K562 (cell line): ENCODE measurements at places on chromosomes 4 and X.
A peak's percentile ranks its signal among the peaks of the same experiment; 100 is the strongest.

GRCh38 chr4:163548481-163549243 is 54.2 kb downstream of the TMA16 start:
- DNase-seq, result peak; percentile 49

DNA sequence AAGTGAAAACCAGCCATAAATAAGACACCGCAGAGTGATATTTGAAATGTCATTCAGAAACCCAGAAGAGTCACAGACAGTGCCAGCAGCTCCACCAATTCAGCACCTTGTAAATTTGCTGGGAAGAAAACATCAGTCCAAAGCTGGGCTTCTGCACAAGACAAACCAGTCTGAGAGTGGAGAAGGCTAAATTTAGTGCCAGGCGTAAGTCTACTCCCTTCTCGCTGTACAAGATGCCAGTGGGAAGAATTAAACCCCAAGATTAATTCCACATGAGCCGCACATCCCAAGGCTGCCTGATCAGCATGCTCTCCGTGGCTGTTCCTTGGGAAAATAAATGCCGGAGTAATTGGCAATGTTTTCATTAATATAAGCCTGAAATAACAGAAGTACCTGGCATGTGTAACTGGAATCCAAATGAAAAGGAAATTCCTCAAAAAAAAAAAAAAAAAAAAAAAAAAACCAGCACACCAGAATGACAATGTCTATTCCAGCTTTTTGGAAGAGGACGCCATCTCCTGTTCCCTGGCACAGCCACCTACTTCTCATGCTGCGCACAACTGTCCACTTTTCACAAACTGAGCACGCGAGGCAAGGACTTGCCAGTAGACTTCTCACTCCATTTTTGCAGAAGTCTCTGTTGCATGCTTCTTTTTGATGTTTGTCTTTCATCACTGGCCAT is 95.5 kb downstream of the NSUN7 start:
- no peak for DNase-seq

DNA sequence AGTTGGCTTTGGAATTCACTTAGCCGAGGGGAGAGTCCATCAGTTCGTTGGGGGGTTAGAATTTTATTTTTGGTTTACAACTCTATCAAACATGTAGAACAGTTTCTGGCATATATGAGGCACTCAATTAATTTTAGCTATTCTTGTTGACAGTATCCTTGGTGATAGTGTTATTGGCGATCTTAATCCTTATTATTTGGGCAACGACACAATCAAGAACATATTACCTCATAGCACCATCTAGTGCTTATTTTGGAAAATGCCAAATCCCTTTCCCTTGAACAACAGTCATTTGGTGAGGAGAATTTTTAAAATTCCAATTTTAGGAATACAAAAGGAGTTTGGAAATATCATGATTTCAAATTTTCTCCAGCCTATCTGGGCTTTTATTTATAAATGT is 17.9 kb upstream of the PGRMC1 start:
- peak; percentile 8 for DNase-seq

GRCh38 chrX:132333351-132333750 is 114.1 kb upstream of the RAP2C start:
- DNase-seq, result no peak

GRCh38 chrX:30973784-30974427 is 84.9 kb upstream of the TAB3 start:
- peak; percentile 15 for DNase-seq

DNA sequence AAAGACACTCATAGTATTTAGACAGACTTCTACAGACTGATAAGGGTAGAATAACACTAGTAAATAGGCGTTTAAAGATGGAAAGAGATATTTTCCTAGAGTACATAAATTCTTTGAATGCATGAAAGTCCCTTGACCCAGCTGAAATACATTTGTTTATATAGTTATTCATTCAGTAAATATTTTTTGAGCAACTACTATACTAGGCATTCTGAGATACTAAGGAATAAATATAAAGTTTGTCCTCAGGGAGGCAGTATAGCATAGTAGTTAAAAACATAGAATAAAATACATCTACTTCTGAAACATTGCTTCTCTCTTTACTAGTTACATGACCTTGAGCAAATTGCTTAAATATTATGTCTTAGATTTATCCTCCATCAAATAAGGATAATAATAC is 27.4 kb downstream of the HMGN5 start:
- DNase-seq, result no peak

DNA sequence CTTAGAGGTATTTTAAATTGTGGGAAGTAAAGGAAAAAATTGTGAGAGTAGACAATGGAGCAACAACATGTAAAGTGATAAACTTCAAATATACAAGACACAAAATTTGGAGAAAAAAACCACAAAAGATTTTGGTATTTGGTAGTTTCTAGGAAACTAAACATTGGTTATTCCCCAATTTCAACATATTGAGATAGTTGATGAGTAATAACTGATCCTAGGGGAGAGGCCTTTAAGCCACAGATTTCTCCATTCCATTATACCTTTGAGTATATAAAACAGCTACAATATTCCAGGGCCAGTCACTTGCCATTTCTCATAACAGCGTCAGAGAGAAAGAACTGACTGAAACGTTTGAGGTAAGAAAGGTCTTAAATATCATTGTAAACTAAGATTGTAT is at the start of gene FDCSP:
Gene FDCSP, plus strand, starts transcription at position 301 of the 400 bp plus-strand sequence. CDS start 5,071 bp downstream, outside the sequence.
- DNase-seq, result no peak

DNA sequence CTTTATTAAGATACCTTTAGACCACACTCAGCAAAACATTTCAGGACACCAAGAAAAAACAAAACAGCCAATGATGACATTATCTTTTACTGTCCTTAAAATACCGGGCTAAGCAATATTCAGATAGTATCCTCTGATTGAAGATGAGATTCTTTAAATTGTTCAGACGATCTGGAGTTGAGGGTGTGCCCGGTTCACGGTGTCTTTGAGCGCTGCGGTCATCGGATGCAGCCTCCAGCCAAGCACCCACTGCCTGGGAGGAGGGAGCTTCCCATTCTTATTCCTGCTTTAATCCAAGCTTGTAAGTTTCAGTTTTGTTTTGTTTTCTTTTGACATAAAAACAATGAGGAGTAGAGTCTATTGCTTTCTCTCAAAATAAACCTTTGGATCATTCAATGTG is 14.1 kb downstream of the FAM149A start:
- no peak for DNase-seq

GRCh38 chr4:82467471-82467870 is 37.1 kb downstream of the ENOPH1 start:
- no peak for DNase-seq

- DNase-seq, result no peak
Observed at GRCh38 chr4:113675731-113676697, 85.5 kb downstream of the CAMK2D start.

- DNase-seq, result no peak
Observed at GRCh38 chr4:15755321-15756155, 22.6 kb upstream of the CD38 start.

DNA sequence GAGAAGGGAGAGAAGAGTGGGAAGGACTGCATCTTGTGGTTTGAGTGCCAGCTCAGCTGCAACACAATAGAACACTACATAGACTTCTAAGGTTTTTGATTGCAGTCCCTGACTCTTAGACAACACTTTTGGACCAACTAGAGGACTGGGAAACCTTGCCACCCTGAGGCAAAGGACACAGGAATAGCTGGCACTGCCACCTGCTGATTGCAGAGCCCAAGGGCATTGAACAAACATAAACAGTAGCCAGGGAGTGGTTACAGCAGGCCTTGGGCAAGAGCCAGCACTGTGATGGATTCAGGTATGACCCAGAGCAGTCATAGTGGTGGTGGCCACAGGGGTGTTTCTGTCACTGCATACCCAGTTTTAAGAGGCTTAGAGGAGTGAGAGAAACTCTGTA is 72.5 kb upstream of the CXorf51A start:
- DNase-seq, result no peak

GRCh38 chrX:40449396-40449795 is 131.4 kb upstream of the ATP6AP2 start:
- DNase-seq, result no peak

DNA sequence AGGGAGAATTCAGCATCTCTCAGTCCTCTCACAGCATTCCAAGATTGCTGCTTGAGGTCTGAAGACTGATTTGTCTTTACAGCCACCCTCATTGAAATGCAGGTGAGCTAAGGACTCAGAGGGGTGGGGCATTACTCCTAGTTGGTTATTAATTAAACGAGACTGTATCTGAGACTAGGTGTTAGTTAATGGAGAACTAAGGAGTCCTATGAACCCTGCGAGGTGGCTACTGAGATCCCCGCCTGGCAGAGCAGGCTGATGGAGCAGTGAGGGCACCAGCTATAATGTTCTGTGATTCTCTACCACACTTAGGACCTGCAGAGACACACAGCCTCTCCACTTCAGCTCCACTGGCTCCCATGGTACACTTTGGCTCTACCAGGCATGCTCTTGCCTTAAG is 215.3 kb downstream of the MID1IP1 start:
- DNase-seq, result no peak

- no peak for DNase-seq
Observed at GRCh38 chrX:17960891-17961290, 99.8 kb upstream of the RAI2 start.

- DNase-seq, result no peak
Observed at GRCh38 chrX:21638311-21638710, 19.8 kb downstream of the KLHL34 start.
